AG04449 (cell line): ENCODE measurements at places on chromosomes 1 and 21.

DNA sequence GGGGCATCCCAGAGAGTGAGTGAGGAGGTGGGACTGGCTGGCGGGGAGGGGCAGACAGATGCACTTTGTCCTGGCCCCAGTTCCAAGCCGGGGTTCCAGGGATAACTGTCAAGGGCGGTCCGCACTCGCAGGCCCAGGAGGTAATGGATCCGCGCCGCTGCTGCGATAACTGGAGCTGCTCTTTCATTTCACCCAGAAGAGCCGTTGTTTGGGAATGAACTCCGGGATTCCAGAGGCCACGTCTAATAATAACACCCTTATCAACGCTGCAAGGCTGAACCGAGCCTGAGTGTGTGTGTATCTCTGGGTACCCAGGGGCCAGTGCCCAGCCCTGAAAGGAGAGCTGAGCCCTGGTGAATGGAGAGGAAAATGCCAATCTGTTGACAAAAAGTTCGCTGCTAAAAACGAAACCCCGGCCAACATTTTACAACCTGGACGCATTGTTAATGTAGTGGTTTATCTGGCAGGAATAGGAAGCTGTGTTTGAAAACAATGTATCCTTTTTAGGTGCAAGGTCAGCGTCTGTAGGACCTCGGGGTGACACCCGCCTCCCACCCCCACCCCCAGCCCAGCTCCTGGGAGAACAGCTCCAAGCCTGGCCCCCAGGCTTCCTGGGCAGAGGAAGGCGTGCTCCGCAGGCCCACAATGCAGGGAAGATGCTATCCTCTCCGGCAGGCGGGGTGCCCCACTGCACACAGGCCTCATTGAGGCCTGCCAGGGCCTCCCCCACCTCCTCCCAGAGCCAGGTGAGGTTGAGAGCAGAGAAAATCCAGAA is 119.7 kb downstream of the PROX1 start:
- DNase-seq = no peak

- no peak for DNase-seq
Observed at GRCh38 chr1:112974646-112975045, 18.6 kb upstream of the SLC16A1 start.

DNA sequence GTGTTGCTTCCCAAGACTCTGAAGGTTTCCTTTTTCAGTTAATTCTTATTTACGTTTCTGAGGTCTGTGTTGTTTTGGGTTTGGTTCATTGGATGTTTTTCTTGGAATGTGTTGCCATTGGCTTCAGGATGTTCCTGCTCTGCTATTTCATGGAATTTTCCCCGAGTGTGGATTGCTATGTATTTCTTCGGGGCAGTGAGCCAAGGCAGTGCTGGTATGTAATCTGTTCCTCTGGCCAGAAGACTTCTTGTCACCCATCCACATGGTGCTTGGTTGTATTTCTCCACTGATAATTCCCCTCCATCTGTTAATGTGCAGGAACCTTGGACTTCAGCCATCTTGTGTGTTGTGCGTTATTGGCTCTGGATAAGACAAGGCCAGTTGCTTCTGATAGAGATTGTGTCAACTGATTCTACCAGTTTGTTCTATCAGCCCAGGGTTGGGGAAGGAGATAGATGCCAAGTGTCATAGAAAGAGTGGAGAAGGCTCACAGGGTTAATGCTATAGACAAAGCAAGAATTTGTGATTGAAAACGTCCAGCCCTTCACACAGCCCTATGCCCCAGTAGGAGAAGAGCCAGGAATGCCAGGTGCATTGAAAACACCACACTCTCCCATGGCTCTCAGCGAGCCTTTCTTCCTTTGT is 505.2 kb downstream of the PLPP3 start:
- DNase-seq = peak; percentile 73

DNA sequence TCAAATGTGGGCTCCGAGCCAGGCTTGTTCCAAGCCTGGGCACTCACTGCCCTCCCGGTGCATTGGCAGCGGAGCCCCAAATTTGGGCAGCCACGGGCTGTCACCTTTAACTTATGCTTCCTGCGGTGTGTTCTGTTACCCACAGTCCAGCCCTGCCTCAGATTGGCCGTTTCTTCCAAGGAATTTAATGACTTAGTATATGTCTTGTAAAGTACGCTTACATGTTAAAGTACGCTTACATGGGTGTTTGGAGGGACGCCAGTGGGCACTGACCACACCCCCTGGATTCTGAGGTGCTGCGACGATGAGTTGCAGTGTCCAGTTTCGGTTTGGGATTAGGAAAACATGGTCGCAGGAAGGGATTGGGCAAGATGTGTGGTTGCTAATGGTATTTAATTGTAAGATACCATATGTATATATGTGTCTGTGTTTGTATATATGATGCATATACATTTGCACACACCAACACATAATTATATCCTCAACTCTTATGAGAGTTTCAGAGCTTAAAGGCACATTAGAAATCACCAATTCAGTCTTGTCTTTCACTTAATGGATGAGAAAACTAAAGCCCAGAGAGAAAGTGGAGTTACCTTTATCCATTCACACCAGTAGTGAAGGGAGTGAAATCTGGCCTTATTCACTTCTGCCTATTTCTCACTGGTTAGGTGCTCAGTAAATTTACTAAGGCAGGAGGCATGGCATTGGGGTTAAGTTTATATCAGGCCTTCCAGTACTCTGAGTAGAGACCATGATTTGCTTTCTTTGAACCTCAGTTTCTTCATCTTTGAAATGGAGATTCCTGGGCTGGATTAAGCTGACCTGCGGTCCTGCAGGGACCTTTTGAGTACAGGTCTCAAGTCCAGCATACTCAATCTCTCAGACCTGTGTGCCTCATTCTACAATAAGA is 1.0 kb downstream of the SMYD2 start:
- no peak for DNase-seq

- DNase-seq = no peak
Observed at GRCh38 chr21:46425041-46425440, 33.6 kb upstream of the DIP2A start.

DNA sequence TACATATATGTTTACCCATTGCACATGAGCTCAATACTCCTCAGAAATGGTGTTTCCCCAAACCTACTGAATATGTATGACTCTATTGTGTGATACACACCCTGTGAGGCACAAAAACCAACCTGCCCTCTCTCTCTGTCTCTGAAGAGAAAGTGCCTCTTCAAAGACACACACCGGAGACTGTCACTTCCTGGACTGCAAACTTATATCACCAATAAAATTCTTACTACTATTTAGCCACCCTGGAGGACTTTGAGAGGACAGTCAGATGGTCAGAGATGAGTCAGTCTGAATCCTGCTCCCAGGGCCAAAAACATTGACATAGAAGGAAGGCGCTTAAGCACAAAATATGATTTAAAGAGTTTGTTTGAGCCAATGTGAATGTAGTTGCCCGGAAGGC is 110.4 kb downstream of the PPIAL4G start:
- DNase-seq = no peak

DNA sequence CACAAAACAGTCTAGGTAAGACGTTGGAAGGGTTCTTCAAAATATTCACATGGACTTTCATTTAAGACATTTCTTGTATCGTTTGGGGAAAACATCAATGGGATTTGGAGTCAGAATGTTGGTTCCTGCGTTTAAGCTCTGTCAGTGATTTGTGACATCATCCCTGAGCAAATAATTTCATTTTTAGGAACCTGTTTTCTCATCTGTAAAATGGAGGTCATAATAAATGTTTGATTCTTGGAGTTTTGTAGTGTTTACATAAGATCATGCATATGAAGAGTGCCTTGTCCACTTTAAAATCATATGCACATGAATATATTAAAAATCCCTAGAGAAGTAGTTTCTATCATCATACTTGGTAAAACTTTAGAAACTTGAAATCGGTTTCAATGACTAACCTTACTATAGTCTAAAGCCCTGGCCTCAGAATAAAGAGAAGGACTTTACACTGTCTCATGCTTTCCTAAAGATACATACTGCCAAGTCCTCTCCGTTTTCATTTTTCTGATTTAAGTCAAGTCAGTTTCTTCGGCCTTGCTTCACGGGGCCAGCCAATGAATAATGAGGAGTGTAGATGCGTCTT is 178.4 kb downstream of the ADSS2 start:
- no peak for DNase-seq

GRCh38 chr1:188169971-188170370 is 1341.2 kb downstream of the PLA2G4A start:
- no peak for DNase-seq

- DNase-seq = no peak
Observed at GRCh38 chr21:29443411-29444010, 144.8 kb downstream of the BACH1 start.

DNA sequence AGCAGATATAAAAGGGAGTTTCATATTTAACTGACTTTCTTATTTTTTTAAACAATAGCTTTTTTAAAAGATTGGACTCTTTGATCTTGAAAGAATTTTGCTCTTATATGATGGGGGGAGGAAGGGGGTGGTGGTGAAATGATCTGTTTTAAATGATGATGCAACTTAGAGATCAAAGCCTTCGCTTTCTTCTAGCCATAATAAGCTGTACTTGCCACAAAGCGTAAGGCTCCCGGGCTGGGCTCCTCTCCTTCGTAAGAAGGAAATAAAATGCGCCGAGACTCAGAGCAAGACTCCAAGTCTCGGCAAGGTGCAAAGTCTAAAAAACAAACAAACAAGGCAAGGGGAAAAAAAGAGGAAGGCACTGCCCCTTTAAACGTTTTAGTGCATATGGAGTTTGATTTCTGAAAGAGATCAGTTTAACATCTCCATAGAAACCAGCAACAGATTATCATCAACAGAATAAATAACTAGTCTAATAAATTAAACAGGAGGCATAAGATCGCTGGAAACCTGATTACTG is 3.3 kb downstream of the CASZ1 start:
- no peak for DNase-seq

- DNase-seq = no peak
Observed at GRCh38 chr1:167431261-167431908, 86.9 kb downstream of the CD247 start.

- no peak for DNase-seq
Observed at GRCh38 chr1:170521818-170522217, 10.1 kb upstream of the GORAB start.

DNA sequence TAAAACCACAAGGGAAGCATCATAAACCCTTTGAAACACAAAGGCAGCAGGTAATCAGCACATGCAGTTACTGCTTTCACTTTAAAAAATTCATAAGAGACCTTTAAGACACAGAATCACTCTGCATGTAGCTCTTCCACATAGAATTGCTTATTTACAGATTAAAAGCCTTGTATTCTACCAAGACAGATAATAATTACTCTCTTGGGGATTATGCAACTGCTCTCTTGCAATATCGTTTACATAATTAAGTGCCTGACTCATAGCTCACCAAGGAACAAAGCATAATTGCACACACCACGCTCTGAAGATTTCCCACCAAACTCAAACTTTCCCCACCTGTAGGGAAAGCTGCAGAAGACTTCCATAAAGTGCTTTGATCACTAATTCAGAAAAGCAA is 87.9 kb downstream of the VAV3 start:
- peak; percentile 9 for DNase-seq

DNA sequence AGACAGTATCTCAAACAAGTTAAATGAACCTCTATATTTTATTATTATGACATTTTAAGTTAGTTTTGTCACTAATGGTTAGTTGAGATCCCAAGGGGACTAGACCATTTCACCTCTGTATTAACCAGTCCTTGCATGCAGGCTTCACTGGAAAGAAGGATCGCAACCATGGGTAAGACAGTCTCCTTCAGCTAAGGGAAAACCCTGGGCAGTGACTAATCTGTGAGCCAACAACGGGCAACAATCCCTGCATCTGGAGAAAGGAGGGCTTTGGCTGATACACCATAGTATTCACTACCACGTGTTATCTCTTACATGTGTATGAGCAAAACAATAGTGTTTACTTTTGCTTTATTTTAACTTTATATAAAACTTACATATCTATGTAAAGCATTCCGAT is 708.8 kb upstream of the CHRM3 start:
- DNase-seq = no peak

DNA sequence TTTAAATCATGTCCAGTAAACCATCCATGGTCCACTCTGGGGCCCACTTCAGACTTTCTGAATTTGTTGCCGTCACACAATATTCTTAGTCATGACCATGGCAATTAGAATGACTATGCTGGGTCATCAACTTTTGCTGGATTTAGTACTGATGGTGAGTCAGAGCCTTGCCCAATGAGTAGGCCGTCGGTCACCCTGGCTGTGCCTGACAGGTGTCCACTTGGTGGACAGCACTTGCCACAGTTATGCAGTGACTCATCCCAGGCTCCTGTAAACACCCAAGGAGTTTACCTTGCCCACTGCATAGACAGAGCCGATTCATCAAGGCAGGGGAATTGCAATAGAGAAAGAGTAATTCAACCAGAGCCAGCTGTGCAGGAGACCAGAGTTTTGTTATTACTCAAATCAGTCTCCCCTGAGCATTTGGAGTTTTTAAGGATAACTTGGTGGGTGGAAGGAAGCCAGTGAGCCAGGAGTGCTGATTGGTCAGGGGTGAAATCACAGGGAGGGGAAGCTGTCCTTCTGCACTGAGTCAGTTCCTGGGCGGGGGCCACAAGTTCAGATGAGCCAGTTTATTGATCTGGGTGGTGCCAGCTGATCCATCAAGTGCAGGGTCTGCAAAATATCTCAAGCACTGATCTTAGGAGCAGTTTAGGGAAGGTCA is 333.8 kb downstream of the PTPRU start:
- DNase-seq = peak; percentile 14

- DNase-seq = no peak
Observed at GRCh38 chr21:35482933-35483662, 434.0 kb upstream of the RUNX1 start.

DNA sequence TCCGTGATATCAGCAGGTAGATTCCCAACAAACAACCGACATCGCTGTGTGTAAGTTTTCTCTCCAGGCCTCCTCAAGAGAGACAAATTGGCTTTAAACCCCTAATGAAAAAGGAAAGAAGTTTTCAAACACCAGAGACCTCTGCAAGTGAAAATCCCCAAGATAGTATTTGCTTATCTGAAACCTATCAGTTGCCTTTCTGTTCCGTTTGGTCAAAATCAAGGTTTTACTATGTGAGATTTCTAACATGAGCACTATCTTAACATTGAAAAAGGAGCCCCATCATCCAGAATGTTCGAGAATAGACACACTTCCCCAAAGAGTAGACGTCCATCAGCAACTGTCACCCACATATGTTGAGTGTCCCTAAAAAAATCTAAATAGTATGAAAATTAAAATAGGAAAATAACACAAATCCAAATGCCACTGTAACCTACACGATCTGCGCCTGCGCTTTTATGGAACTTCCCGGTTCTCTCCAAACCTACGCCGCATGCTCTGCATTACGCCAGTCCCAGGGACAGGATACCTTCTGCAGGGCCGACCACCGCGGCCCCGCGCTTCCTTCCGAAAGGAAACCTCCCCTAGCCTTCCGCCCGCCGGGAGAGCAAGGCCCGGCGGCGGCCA is 1.4 kb downstream of the SFPQ start:
- DNase-seq = no peak

GRCh38 chr1:23116921-23117699 is 51.5 kb downstream of the LUZP1 start:
- no peak for DNase-seq

GRCh38 chr1:67420835-67421492 is 9.2 kb downstream of the SERBP1 start:
- DNase-seq = no peak

DNA sequence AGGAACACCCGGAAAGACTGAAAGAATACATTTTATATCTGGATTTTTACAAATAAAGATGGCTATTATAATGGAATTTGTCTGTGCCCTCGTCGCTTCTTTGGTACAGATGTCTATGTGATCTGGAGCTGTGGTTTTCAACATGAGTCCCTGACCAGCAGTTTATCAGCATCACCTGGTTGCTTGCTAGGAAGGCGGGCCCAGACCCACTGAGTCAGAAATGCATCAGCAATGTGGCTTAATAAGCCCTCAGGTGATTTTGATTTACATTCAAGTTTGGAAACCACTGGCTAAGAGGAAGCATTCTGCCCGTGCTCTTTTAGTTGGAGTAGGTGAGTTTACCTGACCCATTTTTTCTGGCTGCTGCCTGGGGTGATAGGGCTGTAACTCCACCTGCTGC is 31.7 kb downstream of the ATP1A1 start:
- DNase-seq = no peak
